Activated CD4-positive, alpha-beta T cell treated with anti-CD3 and anti-CD28 coated beads, Interleukin-2, amount 50 U/mL, for 48 hours (primary cell): ENCODE measurements at places on chromosomes 5 and 9.

GRCh38 chr9:92820964-92821363 is 56.3 kb upstream of the BICD2 start:
- DNase-seq, result no peak

GRCh38 chr5:77064040-77064439 is 23.0 kb downstream of the ZBED3 start:
- DNase-seq, result no peak

- DNase-seq, result no peak
These were observed 131.2 kb upstream of the PLCXD3 start for GRCh38 chr5:41641621-41642020.

GRCh38 chr9:97694769-97695168 is 2.4 kb downstream of the XPA start:
- no peak for DNase-seq

DNA sequence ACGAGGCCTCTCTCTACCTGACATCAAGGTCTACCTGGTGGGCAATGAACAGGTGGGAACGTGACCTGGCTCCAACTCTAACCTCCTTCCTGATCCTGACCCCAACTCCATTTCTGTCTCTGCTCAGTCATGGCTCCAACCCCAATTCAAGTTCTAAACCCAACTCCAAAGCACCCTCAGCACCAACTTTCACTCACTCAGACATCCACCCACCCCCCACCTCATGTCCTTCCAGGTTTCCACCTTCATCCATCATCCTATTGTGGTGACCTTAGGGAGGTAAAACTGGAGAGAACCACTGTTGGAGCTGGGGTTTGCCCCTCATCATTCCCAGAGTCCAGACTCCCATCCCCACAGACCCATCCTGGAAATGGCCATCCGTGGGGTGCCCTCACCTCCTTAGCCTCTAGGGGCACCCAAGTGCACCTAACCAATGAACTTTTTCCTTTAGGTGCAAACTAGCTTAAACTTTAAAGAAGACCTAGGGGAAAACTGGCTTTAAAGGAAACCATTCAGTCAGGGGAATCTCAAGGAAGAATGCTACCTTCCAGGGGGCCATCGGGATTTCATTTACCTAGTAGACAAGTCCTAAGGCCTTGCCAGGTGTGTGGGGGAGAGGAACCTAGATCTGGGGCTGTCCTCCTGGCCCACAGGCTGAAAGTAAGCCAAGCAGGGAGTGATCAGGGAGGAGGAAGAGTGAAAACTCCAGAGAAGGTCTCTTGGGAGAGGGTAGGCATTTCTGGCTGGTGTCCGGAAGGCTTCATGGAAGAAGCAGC is 11.3 kb downstream of the RGS14 start:
- peak; percentile 47 for DNase-seq

DNA sequence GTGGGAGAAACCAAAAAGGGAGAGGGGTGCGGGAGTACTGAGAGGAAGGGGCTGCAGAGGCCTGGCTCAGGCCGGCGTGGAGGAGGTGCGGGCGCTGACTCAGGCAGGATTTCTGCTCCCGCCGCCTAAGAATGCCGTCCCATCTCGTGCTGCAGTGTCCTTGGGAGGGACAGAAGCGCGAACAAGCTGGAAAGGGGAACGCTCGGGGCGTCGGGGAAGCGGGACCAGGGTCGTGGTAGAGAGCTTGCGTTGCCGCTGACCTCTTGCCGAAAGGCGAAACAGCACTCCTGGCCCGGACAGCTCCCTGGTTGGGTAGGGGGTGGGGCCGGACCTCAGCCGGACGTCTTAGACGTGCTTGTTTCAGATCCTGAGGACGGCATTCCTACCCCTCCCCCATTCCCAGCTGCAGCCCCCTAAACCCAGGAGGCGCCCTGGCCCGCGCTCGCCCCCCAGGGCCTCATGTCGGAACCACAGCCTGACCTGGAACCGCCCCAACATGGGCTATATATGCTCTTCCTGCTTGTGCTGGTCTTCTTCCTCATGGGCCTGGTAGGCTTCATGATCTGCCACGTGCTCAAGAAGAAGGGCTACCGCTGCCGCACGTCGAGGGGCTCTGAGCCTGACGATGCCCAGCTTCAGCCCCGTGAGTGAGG is 1.1 kb downstream of the RELL2 start:
- DNase-seq, result peak; percentile 63

DNA sequence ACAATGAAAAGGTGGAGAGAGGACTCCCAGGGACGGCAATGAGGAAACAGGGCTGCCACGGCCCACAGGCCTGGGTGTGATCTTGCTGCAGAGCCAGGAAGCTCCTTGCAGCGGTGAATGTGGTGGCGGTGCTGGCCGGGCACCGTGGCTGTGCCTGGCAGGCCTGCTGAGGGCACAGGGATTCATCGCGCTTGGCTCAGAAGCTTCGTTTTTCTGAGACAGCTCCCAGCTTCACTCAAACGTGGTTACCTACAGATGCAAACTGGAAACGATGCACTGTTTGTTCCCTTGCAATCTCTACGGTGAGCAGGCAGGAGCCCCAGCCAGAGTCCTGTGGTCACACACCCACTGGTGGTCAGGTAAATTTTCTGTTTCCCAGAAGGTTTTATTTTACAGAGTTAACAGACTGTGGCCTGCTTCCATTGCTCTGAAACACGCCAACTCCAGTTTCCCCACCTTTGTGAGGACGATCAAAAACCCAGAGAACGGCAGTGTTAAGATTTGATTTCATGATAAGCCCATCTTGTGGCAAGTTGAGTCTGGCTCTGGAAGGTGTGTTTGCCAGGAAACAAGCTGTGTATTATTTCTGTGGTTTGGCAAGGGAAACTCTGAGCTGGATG is 183.9 kb downstream of the AUH start:
- peak; percentile 65 for DNase-seq

GRCh38 chr5:171961117-171961516 is 45.3 kb downstream of the FBXW11 start:
- peak; percentile 32 for DNase-seq

DNA sequence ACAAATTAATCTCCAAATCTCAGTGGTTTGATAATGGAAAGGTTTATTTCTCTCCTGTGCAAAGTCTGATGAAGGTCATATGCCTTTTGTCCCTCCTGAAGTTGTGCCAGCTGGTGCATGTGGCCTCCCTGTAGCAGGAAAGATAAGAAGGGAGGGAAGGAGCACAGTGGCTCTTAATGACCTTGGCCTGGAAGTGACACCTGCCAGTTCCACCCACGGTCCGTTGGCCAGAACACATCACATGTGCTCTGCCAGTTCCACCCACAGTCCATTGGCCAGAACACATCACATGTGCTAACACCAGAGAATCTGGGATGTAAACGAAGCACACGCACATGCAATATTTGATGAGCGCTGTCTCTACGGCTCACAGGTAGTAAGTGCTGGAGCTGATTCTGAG is 130.9 kb downstream of the DOCK2 start:
- DNase-seq, result no peak

DNA sequence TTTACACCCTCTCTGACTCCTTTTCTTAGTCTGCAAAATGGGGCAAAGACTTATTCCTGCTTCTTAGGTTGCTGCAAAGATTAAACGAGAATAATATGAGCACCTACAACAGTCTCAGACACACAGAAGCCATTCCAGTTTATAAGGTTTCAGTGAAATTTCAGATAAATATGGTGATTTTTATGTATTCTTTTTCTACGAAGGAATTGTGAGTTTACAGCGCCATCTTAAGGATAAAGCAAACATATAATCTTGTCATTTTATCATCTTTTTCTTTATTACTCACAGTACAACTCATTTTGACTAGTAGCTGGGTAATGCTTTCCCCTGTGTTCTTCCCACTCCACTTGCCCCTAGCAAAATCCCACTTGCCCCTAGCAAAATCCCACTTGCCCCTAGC is 29.2 kb upstream of the SMC5 start:
- no peak for DNase-seq

GRCh38 chr9:93080406-93080805 is 15.6 kb upstream of the CARD19 start:
- no peak for DNase-seq

DNA sequence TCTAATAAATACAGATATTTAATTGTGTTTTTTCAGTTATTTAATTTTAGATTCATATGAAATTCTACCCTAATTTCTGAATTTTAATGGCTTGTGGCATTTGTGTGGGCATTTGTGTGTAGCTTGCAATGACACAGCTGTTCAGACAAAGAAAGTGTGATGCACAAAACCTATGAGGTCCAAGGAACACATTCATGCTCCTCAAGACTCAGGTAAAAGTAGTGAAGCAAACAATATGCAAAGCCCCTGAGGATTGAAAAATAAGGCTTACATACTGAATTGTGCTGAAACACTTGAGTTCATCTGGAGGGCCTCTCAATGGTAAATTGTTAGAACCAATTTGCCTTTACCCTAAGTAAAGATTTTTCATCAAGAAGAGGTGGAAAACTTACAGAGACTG is 28.1 kb downstream of the IL7R start:
- DNase-seq, result no peak

GRCh38 chr5:5306696-5307095 is 115.8 kb upstream of the ICE1 start:
- no peak for DNase-seq

- no peak for DNase-seq
These were observed 737 bp downstream of the RNF180 start for GRCh38 chr5:64166201-64166959.

GRCh38 chr5:103369125-103370120 is 110.9 kb downstream of the MACIR start:
- no peak for DNase-seq

DNA sequence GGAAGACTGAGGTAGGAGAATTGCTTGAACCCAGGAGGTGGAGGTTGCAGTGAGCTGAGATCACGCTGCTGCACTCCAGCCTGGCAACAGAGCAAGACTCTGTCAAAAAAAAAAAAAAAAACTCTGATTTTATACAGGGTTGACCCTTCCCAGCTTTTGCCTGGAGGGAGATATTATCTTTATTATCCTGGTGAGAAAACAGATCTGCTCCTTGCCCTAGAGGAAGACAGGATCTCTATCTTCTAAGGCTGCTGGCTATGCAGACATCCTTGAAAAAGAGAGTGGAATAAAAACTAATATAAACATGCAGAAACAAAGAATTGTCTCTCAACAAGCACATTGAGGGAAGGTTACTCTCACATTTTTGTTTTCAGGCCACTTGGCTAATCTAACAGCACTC is 1503.4 kb upstream of the WWC1 start:
- DNase-seq, result no peak

DNA sequence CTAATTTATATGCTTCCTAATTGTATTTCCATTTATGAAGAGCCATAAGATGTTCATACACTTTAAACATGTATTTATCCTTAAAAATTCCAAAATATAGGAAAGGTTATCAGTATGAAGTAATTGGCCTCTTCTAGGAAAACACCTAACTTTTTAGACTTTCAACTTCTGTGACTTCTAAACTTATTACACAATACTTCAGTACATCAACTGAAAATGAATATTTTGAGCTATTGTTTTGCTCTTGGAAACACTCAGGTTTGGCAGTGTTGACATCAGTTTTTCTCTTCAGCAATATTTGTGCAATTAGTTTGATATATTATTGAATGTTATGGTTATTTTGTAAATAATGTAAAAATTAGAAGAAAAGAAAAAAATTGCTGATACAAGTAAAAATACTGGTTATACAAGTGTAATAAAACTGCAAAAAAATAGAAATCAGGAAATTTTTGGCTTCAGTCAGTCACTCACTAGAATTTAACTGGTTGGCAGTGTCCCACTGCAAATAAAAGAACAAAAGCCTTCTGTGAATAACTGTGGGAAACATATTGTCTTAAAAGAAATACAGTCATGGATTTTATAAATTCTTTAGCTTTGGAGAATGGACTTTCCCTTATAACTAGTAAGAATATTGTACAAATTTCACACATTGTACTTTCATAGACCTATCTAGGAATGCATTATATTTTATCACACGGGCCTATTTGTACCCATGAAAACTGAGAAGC is 635.9 kb downstream of the TLE1 start:
- no peak for DNase-seq

- no peak for DNase-seq
These were observed 58.9 kb downstream of the TTC39B start for GRCh38 chr9:15248081-15248480.

GRCh38 chr9:16559418-16560188 is 310.9 kb downstream of the BNC2 start:
- DNase-seq, result no peak

- DNase-seq, result no peak
These were observed 479.9 kb downstream of the KDM4C start for GRCh38 chr9:7237473-7238246.

GRCh38 chr5:129216001-129216400 is 121.5 kb downstream of the ISOC1 start:
- DNase-seq, result no peak

DNA sequence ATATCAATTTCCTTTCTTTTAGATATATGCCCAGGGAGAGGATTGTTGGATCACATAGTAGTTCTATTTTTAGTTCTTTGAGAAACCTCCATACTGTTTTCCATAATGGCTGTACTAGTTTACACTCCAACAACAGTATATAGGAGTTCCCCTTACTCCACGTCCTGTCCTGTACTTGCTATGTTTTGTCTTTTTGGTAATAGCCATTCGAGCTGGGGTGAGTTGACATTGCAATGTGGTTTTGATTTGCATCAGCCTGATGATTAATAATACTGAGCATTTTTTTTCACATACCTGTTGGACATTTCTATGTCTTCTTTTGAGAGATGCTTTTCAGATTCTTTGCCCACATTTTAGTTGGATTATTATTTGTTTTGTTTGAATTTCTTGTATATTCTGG is 445.9 kb downstream of the NTRK2 start:
- DNase-seq, result no peak

DNA sequence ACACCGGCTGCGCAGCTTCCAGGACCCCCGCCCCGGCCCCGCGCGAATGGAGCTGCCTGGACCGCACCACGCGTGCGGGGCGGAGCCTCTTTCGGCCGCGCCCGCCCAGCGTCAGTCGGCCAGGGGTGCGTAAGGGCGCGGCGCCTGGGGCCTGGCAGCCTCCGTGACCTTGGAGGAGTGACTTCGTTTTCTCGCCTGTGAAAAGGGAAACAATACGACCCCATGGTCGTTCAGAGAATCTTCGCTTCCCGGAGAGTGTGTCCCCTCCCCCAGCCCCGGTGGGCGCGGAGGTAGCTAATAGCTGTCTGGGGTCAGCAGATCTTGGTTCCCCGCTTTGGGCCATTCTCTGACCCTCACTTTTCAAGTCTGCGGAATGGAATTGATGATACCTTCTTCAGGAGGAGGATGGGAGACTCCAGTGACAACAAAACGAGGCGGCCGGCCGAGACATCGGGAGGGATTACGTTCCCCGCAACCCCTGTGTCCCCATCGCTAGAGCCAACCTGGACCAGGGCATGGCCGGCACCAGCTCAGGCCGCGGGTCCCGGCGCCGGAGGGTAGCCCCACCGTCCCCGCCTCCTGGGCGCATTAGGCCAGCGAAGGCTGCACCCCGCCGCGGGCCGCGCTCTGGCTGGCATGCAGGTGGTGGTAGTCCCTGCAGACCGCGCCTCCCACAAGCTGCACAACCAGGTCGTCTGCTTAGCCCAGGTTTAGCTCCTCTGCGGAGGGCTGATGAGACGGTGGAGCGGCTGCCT is 5.5 kb upstream of the CDHR2 start:
- peak; percentile 82 for DNase-seq
